Activated CD4-positive, alpha-beta T cell treated with anti-CD3 and anti-CD28 coated beads, Interleukin-2, amount 50 U/mL, for 24 hours (primary cell): ENCODE measurements at places on chromosomes 1 and 21.

GRCh38 chr21:25062061-25062460, 545.2 kb downstream of the MRPL39 start:
- no peak for DNase-seq

GRCh38 chr1:10969267-10969970, 43.0 kb upstream of the TARDBP start:
- DNase-seq: no peak

- no peak for DNase-seq
Measured at GRCh38 chr1:94349853-94350252, 68.3 kb upstream of the ABCD3 start.

GRCh38 chr1:17885663-17886320, 130.7 kb downstream of the ACTL8 start:
- no peak for DNase-seq

- no peak for DNase-seq
Measured at GRCh38 chr1:174956976-174957375, 42.8 kb upstream of the CACYBP start.

DNA sequence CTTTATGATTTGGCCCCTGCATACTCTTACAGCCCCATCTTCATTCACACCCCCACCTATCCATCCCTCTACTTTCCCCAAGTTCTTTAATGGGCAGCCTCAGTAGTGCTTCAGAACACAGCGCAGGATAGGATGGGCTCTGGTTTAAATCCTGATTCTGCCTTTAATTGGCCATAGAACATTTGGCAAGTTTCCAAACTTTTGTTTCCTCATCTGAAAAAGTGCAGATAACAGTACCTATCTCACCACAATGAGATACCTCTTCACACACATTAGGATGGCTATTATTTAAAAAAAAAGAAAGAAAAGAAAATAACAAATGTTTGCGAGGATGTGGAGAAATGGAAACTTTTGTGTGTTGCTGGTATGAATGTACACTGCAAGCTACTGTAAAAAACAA, 142.5 kb upstream of the VANGL1 start:
- no peak for DNase-seq

DNA sequence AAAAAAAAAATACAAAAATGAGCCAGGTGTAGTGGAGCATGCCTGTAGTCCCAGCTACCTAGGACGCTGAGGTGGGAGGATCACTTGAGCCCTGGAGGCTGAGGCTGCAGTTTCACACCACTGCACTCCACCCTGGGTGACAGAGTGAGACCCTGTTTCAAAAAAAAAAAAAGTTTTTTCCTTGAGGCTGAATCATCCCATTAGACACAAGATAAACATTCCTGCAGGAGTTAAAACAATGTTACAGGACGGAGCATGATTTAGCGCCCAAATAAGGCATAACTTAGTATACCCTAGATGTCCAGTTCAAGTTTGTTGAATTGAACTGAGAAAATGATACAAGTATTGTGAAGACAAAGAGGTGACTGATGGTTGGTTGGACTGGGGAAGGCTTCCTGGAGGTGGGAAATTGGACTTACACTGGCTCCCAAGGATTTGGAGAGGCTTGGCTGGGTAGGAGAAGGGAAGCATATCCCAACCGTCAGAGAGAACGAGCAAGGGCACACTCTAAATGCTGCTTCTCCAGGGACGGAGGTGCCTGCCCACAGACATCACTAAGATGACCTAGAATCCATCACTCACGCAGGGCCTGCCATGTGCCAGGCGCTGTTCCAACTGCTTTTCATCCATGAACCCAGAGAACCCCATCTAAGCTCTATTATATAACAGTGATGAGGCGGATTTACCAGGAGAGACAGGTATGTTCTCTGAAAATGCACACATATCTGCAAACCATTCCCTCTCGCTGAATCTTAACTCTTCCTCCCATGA, 610.6 kb downstream of the KIF26B start:
- no peak for DNase-seq

DNA sequence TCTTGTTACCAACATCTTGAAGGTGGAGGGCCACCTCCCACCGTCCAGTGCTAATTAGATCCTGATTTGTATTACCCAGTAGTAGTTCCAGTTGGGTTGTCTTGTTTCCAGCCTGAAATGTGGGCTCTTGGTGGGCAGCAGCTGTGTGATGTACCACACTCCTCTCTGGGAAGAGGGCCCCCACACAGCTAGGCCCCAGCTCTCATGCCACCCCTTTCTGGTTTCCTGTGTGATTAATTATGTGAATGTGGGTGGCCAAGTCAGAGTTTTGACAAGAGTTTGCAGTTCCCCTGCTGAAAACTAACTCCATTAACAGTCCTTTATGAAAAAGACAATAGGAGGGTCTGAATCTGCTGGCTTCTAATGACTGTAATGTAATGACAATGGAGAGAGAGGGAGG, 3.8 kb downstream of the HMGB4 start:
- no peak for DNase-seq

GRCh38 chr1:182143154-182143657, 81.7 kb upstream of the ZNF648 start:
- DNase-seq: peak; percentile 86

GRCh38 chr1:227959325-227959860, 11.7 kb upstream of the WNT9A start:
- DNase-seq: no peak

GRCh38 chr1:199302554-199302953, 663.7 kb downstream of the PTPRC start:
- DNase-seq: no peak

DNA sequence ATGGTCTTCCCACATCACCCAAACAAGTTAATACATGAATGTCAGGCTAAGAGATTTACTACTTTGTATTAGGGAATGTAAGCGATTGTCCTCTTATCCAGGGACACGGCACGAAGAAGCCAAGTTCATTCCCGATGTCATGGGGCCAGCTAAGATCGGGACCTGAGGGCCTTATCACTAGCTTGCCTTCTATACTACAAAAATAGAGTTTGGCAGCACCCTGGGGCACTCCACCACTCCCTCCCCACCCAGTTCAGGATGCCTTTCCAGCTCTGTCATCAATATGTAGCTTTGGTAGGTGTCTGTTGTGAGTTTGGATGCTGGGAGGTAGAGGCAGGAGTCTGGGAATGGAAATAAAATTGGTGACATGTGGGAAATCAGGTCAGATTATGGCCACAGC, 197.5 kb downstream of the ATG4C start:
- DNase-seq: no peak

DNA sequence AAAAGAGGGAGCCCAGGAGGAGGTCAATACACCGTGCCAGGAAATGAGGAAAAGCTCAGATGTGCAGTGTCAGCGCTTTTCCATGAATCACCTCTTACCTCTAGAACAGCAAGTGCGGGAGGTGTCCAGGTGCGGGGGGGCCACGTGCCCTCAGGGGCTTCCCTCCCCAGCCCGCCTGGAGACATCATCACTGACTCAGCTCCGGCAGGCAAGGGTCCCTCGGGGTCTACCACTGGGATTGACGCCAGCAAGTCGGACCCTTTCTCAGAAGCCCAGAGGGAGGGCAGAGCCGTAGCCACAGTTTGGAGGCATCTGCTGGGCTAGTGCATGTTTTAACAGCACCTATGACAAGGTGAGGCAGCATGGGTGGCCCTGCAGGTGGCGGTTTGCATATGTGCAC, 67.4 kb upstream of the TRAPPC10 start:
- DNase-seq: no peak

DNA sequence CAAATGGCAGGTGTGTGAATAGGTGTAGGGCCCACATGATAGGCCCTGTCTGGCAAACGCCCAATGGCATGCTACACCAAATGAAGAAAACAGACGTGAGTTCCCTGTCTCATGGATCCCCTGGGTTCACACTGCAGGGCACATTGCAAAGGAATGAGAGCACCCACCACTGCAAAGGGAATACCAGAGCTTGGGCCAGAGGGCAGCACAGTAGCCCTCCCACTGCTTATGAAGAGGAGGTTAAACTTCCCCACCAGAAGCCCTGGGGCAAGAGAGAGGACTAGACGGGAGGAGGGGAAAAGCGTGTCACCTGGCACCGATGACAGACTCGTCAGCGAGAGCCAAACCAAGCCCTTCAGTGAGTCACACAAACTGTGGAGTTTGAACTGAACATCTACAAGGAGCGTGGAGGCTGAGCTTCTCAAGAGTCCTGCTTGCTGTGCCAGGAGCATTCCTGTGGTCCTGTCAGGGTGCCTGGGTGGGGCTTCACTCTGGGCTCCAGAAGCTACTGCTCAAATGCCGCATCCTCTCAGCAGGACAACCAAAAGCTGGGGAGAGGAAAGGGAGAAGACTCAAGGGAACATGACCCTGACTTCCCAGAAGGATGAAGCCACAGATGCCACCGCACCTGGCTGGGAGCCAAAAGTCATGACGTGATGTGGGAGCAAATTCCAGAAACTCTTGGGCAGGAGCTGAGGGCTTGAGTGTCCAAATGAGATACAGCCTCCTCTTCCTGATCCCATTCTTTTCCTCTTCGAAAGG, 61.1 kb downstream of the TOMM20 start:
- DNase-seq: no peak

- DNase-seq: no peak
Measured at GRCh38 chr1:204341380-204341779, 18.3 kb downstream of the PLEKHA6 start.

GRCh38 chr1:71638081-71638766, 557.4 kb upstream of the ZRANB2 start:
- no peak for DNase-seq

DNA sequence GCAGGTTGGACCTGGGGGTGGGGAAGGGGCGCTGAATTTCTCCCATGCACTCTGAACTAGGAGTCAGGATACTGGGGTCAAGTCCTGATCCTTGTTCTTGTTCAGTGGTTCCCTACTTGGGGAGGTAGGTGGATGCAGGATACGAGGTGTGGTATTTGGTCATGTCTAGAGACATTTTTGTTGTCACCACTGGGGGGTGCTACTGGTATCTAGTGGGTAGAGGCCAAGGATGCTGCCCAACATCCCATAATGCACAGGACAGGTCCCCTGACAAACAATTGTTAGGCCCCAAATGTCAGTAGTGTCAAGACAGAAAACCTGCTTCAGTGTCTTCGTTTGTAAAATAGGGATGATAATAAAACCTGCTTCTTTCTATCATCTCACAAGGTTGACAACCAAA, 259.0 kb upstream of the FOXD3 start:
- DNase-seq: no peak

- no peak for DNase-seq
Measured at GRCh38 chr1:7408771-7409150, 362.3 kb upstream of the VAMP3 start.

DNA sequence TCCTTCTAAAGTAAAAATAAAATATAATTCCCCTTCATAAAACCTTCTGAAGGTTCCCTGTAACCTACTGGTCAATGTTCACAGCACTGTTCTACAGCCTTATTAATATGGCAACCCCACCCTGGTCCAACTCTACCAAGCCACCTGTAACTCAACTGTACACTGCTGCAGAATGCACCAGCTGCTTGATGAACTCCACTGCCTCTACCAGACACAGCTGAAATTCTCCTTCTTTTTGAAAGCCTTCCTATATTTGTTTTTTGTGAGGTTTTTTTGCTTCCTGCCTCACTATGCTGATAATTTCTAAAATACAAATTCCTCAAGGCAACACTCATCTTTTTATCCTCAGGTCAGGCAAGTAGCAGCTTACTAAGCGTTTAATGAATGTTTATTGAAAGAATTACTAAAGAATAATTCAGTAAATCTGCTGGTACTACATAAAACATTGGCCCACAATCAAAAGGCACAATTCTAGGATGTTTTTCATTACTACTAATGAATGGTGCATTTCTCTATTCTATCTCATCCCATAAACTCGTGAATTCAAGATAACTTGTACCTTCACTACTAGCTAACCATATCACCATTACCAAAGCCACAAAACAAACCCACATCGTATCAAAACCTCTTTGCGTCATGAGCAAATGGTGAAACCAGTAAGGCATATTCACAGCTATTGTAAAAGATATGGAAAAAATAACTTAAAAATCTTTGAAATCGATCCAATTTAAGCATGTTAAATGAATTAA, 2.4 kb downstream of the SSX2IP start:
- no peak for DNase-seq

GRCh38 chr21:29787361-29787909, 152.4 kb downstream of the GRIK1 start:
- DNase-seq: no peak

- DNase-seq: no peak
Measured at GRCh38 chr1:33326785-33327184, 5.9 kb upstream of the A3GALT2 start.

- no peak for DNase-seq
Measured at GRCh38 chr21:36059823-36060158, 535 bp downstream of the SETD4 start.

- DNase-seq: no peak
Measured at GRCh38 chr1:154222518-154222917, 1.8 kb downstream of the UBAP2L start.
